ENCODE measurements at places on chromosomes 3 and 15. TPM values are rescaled to one million over a fixed set of nuclear protein-coding genes. Genes with fewer than 3 reads are reported as not detected.

PIF1 gene
- total RNA-seq = 8.1 TPM

ACTL6A gene
- total RNA-seq = 62.1 TPM

AHSG gene
- not detected for total RNA-seq

PTH1R gene
- total RNA-seq = 38.7 TPM

TTC14 gene
- total RNA-seq = 70.2 TPM

PRSS50 gene
- total RNA-seq = not detected

SAMD7 gene
- not detected for total RNA-seq

BCL6 gene
- 444 TPM for total RNA-seq

TOP2B gene
- total RNA-seq = 128 TPM

TMEM266 gene
- 1.6 TPM for total RNA-seq

TTLL13 gene
- 0.47 TPM for total RNA-seq

DGKG gene
- 6.4 TPM for total RNA-seq

FAM174B gene
- total RNA-seq = 11.7 TPM

PLEKHO2 gene
- total RNA-seq = 249 TPM

STAC gene
- total RNA-seq = 2.9 TPM

TP63 gene
- 0.09 TPM for total RNA-seq

NEIL1 gene
- 45.3 TPM for total RNA-seq

MNS1 gene
- total RNA-seq = 2.0 TPM

DAZL gene
- 0.51 TPM for total RNA-seq

ULK4 gene
- total RNA-seq = 12.5 TPM

UPK1B gene
- not detected for total RNA-seq

UTS2B gene
- 0.89 TPM for total RNA-seq
